CD4-positive, alpha-beta T cell treated with Interleukin-4 for 1 hour (primary cell): ENCODE measurements at places on chromosomes 11 and 22.
A peak's percentile ranks its signal among the peaks of the same experiment; 100 is the strongest.

- DNase-seq, result no peak
Measured at GRCh38 chr11:81725701-81726100, 1008.0 kb downstream of the FAM181B start.

DNA sequence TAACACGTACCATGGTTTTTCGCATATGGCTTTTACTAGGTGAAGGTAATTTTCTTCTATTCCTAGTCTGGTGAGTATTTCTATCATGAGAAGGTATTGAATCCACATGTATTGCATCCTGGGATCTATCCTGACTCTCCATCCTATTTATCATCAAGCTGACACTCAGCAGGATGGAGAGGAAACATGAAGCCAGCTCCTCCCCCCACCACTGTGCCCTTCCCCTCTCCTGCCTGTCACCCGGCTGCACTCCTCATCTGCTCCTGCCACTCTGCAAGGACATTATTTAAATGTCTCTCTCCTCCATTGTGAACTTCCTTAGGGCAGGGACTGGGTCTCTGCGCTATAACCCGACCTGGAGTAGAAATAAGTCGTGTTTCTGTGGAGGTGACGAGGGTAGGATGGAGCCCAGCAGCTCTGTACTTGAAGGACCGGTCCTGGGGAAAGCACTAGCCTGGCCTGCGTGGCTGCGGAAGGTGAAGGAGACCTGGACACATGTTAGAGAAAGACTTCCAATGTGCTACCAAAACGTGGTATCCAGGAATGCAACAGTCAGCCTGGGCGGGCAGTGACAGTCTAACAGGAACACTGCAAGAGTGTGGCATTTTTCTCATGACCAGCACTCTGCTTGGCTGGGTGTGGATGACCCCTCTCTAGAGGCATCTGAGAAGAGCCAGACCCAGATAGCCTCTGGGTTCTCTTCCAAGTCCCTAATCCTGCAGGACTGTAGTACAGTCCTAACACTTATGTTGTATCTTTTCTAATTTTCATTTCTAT, 111.2 kb downstream of the MICAL3 start:
- DNase-seq, result no peak

DNA sequence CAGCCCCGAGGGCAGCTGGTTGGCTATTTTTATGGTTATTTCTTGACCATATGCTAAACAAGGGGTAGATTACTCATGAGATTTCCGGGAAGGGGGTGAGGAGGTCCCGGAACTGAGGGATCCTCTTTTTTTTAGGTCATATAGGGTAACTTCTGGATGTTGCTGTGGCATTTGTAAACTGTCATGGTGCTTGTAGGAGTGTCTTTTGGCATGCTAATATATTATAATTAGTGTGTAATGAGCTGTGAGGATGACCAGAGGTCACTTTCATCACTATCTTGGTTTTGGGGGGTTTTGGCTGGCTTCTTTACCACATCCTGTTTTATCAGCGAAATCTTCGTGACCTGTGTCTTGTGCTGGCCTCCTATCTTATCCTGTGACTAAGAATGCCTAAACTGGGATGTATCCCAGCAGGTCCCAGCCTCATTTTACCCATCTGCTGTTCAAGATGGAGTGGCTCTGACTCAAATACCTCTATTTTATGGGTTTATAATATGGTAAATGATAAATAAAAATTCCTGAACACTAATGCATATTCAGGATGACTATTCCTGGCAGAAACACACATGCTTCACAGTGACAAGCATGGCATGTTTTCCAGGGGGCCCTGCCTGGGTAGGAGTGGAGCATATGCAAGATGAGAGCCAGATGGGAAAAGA, 11.2 kb downstream of the KREMEN1 start:
- DNase-seq, result peak; percentile 25

- DNase-seq, result peak; percentile 73
Measured at GRCh38 chr11:124669193-124669592, 4.3 kb downstream of the SIAE start.

GRCh38 chr11:119722281-119722794, 6.7 kb downstream of the NECTIN1 start:
- no peak for DNase-seq

GRCh38 chr11:34313099-34313517, 44.7 kb downstream of the ABTB2 start:
- peak; percentile 8 for DNase-seq

DNA sequence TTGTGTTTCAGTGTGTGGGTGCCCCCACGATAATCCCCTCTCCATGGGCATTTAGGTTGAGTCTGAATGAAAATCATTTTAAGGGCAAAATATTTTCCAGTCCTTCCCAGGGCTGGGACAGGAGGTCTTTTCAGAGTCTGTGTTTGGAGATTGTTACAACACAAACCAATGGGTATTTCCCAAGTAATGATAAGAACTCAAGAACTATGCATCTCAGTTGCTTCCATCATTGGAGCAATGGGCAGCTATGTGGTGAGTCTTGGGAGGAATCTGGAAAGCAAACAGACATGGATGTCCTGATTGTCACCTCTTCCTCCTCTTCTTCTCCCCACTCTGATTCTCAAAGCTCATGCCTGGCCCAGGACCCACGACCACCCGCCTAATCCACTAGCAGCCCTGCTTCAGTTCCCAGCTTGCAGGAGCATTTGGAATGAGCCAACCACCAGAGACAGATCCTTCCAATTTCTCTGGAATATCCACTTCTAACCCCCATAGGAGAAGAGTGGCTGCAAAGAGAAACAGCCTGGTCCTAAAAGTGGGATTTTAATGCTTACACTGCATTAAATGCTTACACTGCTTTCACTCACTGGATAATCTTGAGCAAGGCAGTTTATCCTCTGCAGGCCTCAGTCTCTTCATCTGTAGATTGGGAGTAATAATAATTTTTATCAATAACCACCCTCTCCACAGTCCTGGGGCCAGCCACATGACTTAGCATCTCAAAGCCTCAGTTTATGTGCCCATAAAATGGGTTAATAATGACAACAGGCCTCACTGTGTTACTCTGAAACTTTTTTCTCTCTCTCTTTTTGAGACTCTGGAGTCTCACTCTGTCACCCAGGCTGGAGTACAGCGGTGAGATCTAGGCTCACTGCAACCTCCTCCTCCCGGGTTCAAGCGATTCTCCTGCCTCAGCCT, 404.3 kb downstream of the MN1 start:
- DNase-seq, result no peak

- no peak for DNase-seq
Measured at GRCh38 chr11:122342089-122342744, 226.2 kb upstream of the BLID start.

- no peak for DNase-seq
Measured at GRCh38 chr11:8183111-8183510, 14.3 kb upstream of the RIC3 start.

- DNase-seq, result no peak
Measured at GRCh38 chr11:58121096-58121495, 4.2 kb downstream of the OR9I1 start.

GRCh38 chr22:23984430-23984829, 4.5 kb downstream of the GSTT2 start:
- DNase-seq, result no peak

GRCh38 chr22:24775769-24776492, 1.4 kb upstream of the PIWIL3 start:
- DNase-seq, result no peak

GRCh38 chr11:113796663-113797259, 17.2 kb downstream of the CLDN25 start:
- no peak for DNase-seq

- DNase-seq, result no peak
Measured at GRCh38 chr11:112770487-112770886, 190.7 kb upstream of the NCAM1 start.

DNA sequence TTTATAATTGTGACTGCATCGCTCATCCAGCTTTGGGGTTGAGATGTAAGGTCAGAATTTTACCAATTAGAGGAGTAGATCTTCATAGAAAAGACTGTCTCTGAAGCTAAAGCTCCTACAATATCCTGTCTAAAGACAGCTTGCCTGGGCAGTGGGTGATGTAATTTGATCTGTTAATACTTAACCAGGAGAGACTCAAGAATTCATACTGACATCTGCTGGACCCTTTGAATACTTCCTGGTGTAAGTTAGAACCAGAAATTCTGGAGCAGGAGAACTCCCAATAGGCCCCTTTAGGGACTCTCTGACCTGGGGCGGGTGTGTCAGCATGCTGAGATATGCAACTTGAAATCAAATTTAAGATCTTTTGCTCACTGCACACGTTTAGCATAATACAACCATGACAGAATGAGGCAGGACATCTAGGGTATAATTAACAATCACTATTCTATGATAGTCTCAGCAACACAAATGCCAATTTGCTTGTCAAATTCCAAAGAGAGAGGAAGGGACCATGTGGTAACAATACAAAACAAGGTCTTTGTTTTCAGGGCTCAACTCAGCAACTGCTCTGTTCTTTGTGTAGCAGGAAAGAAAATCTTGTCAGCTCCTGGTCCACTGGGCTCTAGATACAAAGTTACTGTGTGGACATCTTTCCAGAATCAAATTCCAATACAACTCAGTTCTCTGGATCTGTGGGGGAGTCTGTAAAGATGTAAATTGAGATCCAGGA, 143.9 kb downstream of the INSC start:
- no peak for DNase-seq

GRCh38 chr11:8205566-8205965, 36.7 kb upstream of the RIC3 start:
- no peak for DNase-seq

DNA sequence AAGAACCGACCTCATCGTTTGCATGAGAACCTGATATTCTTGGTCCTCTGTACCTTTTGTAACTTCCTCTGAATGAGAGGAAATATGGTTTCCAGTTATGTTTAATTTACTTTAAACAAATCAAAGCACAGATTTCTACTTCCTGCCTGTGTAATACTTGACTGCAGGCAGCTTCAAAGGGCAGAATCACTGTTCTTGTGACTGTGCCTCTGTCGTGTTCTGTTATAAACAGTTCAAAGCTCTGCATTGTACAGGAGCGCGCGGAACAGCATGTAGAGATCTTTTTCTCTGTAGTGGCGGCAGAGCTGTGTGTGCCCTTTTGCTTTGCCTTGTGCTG, 73.2 kb upstream of the CLDN5 start:
- DNase-seq, result peak; percentile 64

- no peak for DNase-seq
Measured at GRCh38 chr22:36359470-36359996, 28.2 kb downstream of the MYH9 start.

GRCh38 chr11:45298718-45299117, 12.6 kb upstream of the SYT13 start:
- DNase-seq, result no peak

DNA sequence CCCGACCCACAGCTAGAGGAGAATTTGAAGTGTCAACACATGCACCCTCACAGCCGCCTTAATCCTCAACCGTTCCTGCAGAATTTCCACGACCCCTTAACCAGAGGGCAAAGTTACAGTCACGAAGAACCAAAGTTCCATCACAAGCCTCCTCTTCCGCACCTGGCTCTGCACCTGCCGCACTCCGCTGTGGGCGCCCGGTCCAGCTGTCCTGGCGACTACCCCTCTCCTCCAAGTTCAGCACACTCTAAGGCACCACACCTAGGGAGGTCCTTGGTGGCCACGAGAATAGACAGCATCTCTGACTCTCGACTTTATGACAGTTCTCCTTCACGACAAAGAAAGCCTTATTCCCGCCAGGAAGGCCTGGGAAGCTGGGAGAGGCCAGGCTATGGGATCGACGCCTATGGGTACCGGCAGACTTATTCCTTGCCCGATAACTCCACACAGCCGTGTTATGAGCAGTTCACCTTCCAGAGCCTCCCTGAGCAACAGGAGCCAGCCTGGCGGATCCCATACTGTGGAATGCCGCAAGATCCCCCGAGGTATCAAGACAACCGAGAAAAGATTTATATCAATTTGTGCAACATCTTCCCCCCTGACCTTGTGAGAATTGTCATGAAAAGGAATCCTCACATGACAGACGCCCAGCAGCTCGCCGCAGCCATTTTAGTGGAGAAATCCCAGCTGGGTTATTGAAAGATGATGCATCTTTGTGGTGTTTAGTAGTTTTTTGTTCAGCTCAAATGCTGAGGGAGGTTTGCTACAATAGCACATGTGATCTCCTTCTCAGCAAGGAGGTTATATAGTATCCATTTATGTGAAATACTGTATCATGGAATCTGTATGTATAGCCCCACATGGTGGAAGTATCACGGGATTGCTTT, 72.1 kb downstream of the ZC3H12C start:
- no peak for DNase-seq

DNA sequence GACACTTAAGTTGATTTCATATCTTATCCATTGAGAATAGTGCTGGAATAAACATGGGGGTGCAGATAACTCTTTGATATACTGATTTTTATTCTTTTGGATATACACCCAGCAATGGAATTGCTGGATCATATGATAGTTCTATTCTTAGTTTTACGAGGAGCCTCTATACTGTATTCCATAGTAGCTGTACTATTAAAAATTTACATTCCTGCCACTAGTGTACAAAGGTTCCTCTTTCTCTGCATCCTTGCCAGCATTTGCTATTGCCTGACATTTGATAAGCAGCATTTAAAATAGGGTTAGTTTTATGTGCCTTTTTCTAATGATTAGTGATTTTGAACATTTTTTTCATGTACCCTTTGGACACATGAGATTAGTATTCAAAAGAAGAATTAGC, 554.2 kb downstream of the JRKL start:
- DNase-seq, result no peak

DNA sequence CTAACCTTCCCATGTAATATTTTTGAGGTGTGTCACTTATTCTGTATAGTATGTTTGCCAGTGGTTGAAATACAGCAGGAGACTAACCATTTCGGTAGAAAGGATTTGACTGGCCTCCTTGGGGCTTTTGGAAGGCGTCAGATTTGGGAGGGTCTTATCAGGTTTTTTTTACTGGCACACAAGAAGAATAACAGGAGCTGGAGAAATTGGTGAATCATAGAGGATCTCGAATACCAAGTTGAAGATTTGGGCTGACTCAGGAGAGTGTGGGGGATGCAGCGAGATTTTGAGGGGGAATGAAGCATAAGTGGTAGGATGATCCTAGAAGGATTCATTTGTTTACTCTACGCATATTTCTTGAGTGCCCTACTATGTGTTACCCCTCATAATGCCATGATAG, 200.5 kb downstream of the DDX10 start:
- no peak for DNase-seq

DNA sequence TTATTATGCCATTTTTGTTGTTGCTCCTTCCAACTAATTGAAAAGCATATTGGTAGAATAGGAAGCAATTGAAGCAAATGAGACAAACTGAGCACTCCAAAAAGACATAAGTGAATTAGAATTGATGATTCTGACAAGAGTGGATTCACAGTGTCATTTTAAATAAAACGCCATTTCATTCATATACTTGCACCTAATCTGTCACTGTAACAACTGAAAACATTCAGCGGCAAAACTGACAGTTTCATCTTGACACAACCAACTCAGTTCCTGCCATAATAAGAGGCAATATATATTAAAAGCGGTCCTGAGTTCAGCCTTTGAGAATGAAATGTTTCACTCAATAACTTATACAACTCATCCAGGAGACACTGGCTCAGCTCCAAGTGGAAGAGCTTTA, 306.8 kb downstream of the CNTN5 start:
- DNase-seq, result no peak

GRCh38 chr11:78248191-78248590, 59.5 kb downstream of the USP35 start:
- no peak for DNase-seq

GRCh38 chr11:117862019-117862725, 14.3 kb downstream of the FXYD6 start:
- no peak for DNase-seq
